Daoy (cell line): ENCODE measurements at places on chromosomes 16 and 17. TPM values are rescaled to one million over a fixed set of nuclear protein-coding genes. Genes with fewer than 3 reads are reported as not detected.

GRCh38 chr16:56108724-56109123 lies 82.6 kb upstream of the GNAO1 start:
- no peak for DNase-seq

DNA sequence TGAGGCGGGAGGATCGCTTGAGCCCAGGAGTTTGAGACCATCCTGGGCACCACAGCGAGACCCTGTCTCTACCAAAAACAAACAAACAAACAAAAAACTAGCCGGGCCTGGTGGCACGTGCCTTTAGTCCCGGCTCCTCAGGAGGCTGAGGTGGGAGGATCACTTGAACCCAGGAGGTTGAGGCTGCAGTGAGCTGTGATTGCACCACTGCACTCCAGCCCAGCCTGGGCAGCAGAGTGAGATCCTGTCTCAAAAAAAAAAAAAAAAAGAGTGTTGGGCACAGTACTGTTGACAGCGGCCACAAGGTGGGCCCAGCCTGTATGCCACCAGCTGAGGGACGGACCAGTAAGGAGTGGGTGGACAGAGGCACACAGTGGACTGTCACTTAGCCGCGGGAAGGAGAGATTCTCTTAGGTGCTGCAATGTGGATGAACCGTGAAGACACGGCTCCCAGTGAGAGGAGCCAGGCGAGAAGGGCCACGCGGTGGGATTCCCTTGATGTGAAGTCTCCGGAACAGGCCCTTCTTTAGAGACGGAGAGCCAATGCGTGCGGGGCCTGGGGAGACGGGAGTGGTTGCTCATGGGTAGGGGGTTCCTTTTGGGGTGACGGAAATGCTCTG lies 31.1 kb downstream of the GSE1 start:
- no peak for DNase-seq

GRCh38 chr17:60393840-60394723 lies 2.1 kb upstream of the USP32 start:
- DNase-seq, result no peak

GRCh38 chr17:59840329-59841090 lies 52.2 kb downstream of the TUBD1 start:
- peak; percentile 39 for DNase-seq

DNA sequence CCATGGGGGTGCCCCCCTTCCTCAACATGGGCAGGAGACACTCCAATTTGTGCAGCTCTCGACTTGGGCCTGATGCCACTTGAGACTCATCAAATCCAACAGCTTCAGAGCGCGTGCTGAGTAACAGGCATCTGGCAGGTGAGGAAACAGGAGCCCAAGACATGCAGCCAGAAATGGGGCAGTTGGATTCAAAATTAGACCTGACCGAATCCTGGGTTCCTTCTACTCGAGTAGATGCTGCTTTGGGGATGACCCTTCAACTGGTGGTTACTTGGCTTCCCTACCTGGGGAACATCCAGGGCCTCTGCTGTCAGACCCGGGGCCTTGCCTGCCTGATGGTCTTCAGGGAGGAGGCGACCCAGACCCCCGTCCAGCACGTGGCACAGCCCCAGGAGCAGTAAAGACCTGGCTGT lies 488 bp upstream of the NTN3 start:
- DNase-seq, result no peak

GRCh38 chr17:34121311-34121710 lies 133.8 kb upstream of the CCL2 start:
- DNase-seq, result no peak

DNA sequence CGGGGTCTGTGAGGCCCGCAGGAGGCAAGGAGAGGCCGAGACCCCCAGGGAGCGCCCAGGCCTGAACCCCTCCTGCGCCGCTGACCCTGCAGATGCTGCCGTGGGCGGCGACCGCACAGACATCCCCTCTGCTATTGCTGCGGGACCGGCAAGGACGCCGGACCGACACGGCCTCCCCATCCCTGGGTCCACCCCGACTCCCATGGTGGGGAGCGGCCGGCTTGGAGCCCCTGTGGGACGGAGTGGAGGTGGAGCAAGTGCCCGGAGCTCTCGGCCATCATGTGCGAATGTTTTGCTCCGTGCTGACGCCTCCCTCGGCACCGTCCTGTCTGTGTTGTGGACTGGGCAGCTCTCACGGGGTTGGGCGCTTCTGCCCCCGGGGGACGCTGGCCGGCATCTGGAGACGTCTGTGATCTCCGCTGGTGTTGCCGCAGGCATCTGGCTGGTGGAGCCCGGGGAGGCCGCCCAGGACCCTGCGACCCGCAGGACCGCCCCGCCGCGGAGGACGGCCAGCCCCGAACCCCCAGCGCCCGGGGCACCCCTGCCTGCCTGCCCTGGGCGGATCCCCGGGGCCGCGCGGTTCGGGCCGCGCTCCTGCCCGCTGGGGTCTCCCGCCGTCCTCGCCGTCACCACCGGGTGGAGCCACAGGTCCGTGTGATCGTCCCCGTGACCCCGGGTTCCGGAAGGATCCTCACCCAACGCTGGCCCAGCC lies 12.8 kb upstream of the GNG13 start:
- DNase-seq, result peak; percentile 61

DNA sequence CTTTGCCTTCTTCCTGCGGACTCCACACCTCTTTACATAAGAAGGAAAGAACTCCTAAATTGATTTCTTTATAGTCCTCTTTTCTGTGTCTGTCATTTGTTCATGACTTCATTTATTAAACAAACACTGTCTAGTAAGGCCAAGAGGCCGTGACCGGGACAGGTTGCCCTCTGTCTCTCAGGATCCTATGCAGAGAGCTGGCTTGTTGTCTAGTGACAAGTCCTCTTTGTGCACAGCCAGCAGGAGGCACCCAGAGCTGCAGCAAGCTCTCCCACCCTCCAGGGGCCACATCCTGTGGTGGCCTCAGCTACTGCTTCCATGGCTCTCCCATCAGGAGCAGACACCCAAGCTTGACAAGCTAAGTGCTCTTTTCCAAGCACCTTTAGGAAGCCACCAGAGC lies 50.6 kb downstream of the PLD6 start:
- DNase-seq, result peak; percentile 29

The TBX4 gene
- 0.24 TPM in 1 of 2 replicates, not detected in the other for total RNA-seq

The CACNB1 gene
- total RNA-seq, result 0.89 and 1.0 TPM in 2 replicates

The DOC2A gene
- 0.18 TPM in 1 of 2 replicates, not detected in the other for total RNA-seq

The ACSM2A gene
- total RNA-seq, result not detected in 2 replicates
